ENCODE measurements at places on chromosomes 12 and 14.
A peak's percentile ranks its signal among the peaks of the same experiment; 100 is the strongest.

- DNase-seq, result no peak
These were observed 44.4 kb downstream of the AEBP2 start for GRCh38 chr12:19483727-19484126.

GRCh38 chr12:21220266-21220665 lies 89.3 kb downstream of the SLCO1B1 start:
- DNase-seq, result no peak

DNA sequence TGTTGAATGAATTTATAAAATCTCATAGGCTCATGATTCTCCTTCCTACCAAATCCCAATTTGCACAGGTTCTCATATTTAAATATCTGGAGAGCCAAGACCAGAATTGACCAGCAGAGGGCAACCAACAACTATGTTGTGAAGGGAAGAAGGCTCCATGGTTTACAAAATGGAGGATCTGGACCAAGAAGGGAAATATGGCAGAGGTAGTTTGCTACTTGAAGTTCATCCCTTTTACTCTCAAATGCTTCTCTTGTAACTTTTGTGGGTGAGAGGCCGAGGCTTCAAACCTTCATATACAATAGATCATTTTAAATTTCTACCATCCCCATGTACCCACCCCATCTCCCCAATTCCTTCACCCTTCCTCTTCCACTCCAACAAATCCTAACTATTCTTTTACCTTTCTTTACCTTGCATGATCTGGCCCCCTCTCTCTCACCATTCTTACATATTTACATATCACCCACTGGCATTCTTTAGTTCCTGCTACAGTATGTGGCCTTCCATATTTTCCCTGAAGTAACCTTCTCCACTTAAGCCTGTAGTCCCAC lies 3.8 kb upstream of the SMARCC2 start:
- peak; percentile 61 for DNase-seq

DNA sequence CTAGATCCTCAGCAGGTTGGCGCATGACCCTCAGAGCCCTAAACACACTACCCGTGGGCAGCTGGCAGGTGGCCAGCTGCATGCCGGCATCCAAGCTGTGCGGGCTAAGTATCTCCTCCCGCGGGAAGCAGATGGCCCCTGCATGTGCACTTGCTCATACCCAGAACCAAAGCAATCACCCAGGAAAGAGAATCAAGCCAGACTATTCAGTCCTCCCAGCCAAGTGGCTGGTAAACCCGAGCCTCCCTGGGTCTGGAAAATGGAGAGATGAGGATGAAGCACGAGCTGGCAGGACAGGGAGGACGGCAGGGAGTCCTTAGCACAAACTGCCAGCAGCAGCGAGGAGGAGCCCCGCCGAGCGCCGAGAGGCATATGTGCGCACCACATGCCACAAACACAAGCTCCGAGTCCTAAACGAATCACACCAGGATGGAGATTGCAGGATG lies 139.7 kb downstream of the RIMBP2 start:
- DNase-seq, result no peak

- peak; percentile 31 for DNase-seq
These were observed 683.4 kb downstream of the TMEM121 start for GRCh38 chr14:106209755-106210154.

DNA sequence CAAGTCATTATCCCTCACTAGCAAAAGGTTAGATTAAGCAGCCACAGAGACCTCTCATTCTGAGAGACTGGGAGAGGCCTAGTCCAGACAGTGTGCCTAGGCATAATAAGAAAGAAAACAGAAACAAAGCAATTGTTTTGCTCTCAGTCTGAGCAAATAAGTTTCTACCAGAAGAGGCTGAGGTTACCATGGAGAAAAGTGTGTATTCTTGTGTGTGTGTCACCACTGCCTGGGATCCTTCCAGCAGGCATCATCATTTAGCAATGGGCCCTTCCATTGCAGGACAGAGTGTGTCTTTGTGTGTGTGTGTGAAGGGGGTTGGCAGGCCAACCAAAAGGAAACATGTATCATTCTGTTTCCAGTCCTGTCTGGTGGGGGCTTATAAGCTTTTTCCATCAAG lies 3.7 kb downstream of the EFS start:
- no peak for DNase-seq

- no peak for DNase-seq
These were observed 323.3 kb downstream of the TMEM117 start for GRCh38 chr12:44159216-44159615.

DNA sequence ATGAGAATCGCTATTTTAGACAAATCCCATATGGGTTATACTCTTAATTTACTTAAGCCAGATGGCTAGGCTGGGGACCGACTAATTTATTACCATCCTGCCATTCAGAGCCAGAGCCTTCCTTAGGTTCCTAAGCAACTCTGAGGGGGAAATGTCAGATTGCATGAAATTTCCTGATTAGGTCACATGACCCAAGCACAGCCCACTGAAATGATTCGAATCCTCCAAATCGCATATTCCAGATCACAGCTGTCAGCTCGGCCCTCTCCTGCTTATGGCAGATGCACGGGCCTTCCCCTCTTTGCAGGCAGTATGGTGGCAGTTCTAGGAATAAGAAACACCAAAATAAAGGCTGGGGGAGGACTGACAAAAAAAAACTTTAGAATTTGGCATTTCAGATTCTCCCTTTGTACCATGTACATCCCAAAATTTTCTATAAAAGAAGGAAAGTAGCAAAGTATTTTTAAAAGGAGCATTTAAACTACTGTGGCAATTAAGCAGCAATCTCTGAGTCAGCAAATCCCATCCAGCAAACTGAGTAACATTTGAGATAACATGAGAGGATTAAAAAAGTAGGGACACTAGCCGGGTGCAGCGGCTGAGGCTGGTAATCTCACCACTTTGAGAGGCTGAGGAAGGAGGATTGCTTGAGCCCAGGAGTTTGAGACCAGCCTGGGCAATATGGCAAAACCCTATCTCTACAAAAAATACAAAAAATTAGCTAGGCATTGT lies 30.5 kb upstream of the NUDT4 start:
- no peak for DNase-seq
